ENCODE measurements at places on chromosomes 7 and 10. TPM values are rescaled to one million over a fixed set of nuclear protein-coding genes. Genes with fewer than 3 reads are reported as not detected.

DNA sequence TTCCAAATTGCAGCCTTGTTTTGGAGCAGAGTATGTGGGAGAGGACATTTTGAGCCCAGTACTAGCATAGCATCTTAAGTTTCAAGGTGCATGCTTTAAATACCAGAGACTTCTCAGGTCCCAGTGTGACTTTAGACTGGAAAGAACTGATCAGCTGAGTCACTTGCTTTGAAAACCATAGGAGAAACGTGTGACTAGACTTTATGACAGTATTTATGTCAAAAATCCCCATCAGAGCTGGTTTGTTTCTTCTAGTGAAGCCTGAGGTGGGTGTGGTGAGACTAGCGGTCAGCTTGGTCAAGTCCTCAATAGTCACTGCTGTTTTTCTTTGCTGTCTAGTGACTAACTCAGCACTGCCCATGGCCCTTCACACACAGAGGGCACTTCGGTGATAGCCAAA, 724.2 kb downstream of the GATA3 start:
- peak; percentile 3 for DNase-seq

AKR1E2 gene
- total RNA-seq: not detected

DNA sequence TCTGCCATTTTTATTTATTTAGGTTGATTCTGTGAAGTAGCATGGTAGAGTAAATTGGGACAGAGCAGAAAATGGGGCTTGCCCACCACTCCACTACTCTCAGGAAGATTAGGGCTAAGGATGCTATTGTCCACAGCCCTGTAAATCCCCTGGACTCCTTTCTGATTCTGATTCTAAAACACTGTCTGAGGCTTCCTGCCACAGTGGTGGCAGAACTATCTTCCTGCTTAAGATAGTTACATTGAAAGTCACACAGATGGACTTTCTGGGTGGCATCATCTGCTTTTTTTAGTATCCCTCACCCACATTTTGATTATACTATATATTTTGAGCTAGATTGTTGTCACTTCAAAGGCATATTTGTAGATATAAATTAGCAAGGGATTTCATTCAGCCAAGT, 50.0 kb downstream of the SPAM1 start:
- DNase-seq: no peak

- DNase-seq: no peak
These were observed 79.0 kb downstream of the ABI1 start for GRCh38 chr10:26781797-26782196.

CALCR gene
- total RNA-seq: not detected

Data from H4 (cell line).